ENCODE measurements at places on chromosomes 5 and 9. TPM values are rescaled to one million over a fixed set of nuclear protein-coding genes. Genes with fewer than 3 reads are reported as not detected.

The TMCO6 gene
- 8.0 TPM for total RNA-seq

The ISCA1 gene
- total RNA-seq, result 30.6 TPM

DNA sequence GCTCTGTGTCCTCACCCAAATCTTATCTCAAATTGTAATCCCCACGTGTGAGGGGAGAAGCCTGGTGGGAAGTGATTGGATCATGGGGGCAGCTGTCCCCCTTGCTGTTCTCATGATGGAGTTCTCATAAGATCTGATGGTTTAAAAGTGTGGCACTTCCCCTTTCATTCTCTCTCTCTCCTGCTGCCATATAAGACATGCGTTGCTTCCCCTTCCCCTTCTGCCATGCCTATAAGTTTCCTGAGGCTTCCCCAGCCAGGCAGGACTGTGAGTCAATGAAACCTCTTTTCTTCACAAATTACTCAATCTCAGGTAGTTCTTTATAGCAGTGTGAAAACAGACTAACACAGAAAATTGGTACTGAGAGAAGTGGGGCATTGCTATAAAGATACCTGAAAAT, 107.7 kb downstream of the DMAC1 start:
- no peak for DNase-seq
- H3K27ac ChIP-seq, result no peak overlapping the region
- no peaks in the 10 kb centered on the region for H3K4me1 ChIP-seq
- no peak overlapping the region for H3K4me3 ChIP-seq
- no peaks in the 10 kb centered on the region for H3K27me3 ChIP-seq

DNA sequence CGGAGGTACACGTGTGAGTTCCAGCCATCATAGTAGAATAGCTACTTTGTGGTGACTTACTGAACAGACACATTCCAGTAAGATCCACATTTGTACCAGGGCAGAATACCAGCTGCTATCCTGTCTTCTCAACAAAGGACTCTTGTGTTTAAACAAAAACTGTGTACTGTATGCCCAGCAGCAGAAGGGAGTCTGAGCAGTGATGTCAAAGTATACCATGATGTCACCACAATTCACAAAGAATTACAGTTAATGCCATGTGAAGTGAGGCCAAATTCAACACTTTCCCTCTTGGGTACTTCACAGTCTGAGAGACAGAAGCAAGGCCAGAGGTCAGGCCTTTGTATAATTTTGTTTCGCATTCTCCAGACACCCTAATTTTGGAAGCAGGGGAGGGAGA, 137.0 kb downstream of the ADAMTSL1 start:
- no peaks in the 10 kb centered on the region for H3K27me3 ChIP-seq
- H3K4me1 ChIP-seq, result peaks cover 8% of the 10 kb centered on the region
- H3K27ac ChIP-seq, result no peak overlapping the region

All from astrocyte (in vitro differentiated cells and primary cell).